ENCODE measurements at places on chromosomes 7 and 10. TPM values are rescaled to one million over a fixed set of nuclear protein-coding genes. Genes with fewer than 3 reads are reported as not detected.

LRRTM3 gene
- total RNA-seq, result not detected

PLEKHS1 gene
- not detected for total RNA-seq

DKK1 gene
- not detected for total RNA-seq

IMMP2L gene
- total RNA-seq, result 16.2 TPM

SLC12A9 gene
- total RNA-seq, result 14.3 TPM

SAP25 gene
- total RNA-seq, result not detected

All from right cardiac atrium (tissue), 5 donors.